ENCODE measurements at places on chromosomes 3 and 15.

DNA sequence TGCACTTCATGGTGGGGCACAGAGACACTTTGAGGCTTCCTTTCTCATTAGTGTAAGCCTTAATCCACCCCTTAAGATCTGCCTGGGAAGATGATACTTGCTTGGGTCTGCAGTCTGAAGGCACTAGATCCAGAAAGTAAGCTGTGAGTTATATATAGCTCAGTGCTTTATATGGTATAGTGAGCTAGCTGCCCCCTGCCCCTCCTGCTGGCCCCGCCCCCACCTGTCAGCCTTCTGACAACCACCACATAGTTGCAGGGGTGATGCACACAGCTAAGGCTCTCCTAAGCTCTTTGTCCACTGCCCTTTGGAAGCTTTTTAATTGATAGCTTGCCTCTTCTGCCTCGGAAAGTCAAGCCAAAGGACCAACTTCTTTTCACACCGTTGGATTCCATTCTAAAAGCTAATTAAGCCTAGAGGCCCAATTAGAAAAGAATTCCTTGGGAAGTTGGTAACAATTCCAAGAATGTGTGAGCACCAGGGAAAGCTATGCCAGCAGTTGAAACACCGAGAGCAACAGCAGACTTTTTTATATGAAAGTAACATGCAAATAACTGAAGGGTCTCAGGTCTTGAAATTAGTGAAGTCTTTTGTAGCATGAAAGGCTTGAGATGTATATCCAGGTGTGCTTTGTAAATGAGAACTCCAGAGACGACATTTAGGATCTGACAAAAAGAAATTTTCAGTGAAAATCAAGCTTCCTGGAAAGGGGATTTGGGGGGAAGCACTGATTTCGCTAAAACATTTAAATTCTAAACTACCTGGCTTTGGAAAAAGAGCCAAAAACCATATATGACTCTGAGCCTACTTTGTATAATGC lies 2.3 kb downstream of the TPM1 start:
- no peak for DNase-seq

- DNase-seq = no peak
Measured at GRCh38 chr3:16150285-16150684, 24.2 kb upstream of the GALNT15 start.

GRCh38 chr15:100569391-100569790 lies 32.6 kb downstream of the LINS1 start:
- DNase-seq = no peak

- DNase-seq = no peak
Measured at GRCh38 chr3:110568246-110568645, 503.4 kb upstream of the NECTIN3 start.

- DNase-seq = no peak
Measured at GRCh38 chr3:126743350-126743749, 39.3 kb downstream of the CHCHD6 start.

GRCh38 chr3:54720604-54721003 lies 207.3 kb downstream of the LRTM1 start:
- DNase-seq = no peak

- DNase-seq = no peak
Measured at GRCh38 chr3:9072667-9073009, 109.4 kb upstream of the RAD18 start.

GRCh38 chr15:33243869-33244268 lies 49.4 kb upstream of the FMN1 start:
- no peak for DNase-seq

DNA sequence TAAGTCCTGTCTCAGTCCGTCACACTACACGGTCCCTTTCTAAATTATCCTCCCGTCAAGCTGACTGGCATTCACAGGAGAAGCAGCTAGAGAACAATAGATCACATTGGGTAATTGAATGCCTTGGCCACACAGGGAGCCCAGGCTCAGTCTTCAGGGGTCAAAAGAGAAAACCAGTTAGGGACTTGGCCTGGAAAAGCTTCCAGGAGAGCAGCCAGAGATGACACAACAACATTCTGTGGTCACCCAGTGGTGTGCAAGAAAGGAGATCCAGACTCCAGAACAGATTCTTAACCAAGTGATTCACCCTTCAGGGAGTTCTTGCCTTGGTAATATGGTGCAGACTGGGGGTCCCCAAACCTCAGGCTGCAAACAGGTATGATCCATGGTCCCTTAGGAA lies 15.9 kb downstream of the ARHGAP31 start:
- no peak for DNase-seq

GRCh38 chr3:9598783-9599387 lies 45.3 kb upstream of the LHFPL4 start:
- no peak for DNase-seq

DNA sequence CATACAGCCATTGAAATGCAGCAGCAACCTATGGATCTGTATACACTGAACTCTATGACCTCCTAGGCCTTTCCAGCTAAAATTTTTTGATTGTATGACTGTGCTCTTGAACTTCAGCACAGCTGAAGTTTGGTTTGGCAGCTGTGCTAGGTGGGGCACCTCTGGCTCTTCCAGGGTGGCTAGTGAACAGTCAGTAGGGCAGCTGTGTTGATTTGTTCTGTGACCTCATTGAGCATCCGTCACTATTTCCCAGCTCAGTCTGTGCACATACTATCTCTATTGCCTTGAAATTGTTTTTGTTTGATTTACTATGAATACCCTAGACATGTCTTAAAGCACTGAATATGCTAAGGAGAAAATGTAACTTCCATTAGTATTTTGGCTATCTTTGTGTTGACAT lies 363.2 kb upstream of the NAALADL2 start:
- no peak for DNase-seq

GRCh38 chr15:69983696-69984265 lies 113.9 kb downstream of the TLE3 start:
- no peak for DNase-seq

DNA sequence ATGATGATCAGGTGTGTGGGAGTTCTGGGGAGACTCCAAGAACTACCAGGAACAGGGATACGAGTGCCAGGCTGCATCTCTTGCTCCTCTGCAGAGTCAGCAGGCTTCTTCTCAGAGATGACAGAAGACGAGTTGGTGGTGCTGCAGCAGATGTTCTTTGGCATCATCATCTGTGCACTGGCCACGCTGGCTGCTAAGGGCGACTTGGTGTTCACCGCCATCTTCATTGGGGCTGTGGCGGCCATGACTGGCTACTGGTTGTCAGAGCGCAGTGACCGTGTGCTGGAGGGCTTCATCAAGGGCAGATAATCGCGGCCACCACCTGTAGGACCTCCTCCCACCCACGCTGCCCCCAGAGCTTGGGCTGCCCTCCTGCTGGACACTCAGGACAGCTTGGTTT lies 7.9 kb downstream of the PRRT3 start:
- DNase-seq = no peak

Data from globus pallidus (tissue), 1 donor.